Left hindlimb (tissue), 1 donor: ENCODE measurements at places on chromosomes 1 and 21.

- DNase-seq = no peak
These were observed 12.3 kb downstream of the OR2T11 start for GRCh38 chr1:248622570-248623001.

DNA sequence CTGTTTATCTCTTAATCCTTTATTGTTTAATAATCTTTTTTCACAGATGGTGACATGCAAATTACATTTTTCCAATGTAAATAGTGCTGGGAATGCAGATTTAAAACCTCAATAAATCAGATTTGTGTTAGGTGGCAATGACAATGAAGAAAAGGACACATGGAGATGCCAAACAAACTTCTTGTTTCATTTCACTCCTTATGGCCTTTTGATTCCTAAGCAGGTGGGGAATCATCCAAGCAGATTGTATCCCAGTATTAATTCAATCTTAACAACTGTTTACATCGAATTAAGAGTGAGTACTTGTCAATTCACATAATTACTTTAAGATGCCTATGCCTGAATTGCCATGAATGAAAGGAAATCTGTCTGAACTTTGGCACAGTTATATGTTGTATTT is 98.9 kb upstream of the RGS18 start:
- no peak for DNase-seq

GRCh38 chr1:178821134-178821866 is 49.6 kb downstream of the ANGPTL1 start:
- no peak for DNase-seq

DNA sequence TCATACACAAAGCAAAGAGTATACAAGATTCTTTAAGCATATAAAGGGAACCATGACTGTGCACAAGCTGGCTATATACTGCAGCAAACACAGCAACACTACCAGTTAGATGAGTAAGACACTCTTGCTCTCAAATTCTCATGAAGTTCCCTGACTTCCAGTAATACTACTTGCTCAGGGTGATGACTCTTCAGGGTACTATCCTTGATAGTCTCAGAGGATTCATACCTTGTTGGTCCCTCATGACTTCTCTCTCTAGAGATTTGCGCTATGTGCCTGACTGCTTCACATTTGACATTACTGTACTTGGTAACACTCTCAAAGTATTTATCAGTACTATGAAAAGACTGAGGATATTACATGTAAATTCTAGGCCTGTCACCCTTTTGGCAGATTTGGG is 159.8 kb upstream of the ZRANB2 start:
- DNase-seq = no peak

- no peak for DNase-seq
These were observed 4.6 kb upstream of the SLC6A9 start for GRCh38 chr1:44035726-44036408.

GRCh38 chr1:202567738-202568137 is 142.5 kb downstream of the SYT2 start:
- DNase-seq = no peak

GRCh38 chr1:4694492-4694891 is 40.1 kb downstream of the AJAP1 start:
- DNase-seq = no peak

DNA sequence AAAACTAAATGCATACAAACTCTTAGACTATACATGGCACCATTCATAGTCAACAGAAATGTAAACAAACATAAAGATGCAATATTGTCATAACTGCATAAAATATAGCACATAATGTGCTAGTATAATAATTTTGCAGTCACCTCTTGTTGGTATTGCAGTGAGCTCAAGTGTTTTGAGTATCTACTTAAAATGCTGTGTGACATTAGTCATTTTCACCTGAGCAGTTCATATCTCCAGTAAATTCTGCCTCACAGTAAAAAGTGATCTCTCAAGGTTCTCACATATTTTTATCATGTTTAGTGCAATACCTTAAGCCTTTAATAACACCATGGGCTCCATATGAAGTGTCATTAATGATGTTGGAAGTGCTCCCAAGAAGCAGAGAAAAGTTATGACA is 29.6 kb upstream of the FMO2 start:
- DNase-seq = no peak

DNA sequence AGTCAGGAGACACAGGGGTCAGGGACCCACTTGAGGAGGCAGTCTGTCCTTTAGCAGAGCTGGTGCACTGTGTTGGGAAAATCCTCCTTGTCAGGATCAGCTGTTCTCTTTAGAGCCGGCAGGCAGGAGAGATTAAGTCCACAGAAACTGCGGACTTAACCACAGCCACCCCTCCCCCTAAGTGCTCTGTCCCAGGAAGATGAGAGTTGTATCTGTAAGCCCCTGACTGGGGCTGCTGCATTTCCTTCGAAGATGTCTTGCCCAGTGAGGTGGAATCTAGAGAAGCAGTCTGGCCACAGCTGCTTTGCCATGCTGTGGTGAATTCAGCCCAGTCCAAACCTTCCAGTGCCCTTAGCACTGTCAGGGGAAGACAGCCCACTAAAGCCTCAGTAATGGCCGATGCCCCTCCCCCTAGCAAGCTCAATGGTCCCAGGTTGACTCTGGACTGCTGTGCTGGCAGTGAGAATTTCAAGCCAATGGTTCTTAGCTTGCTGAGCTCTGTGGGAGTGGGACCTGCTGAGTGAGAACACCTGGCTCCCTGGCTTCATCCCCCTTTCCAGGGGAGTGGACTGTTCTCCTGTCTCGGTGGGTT is 172.8 kb downstream of the ST6GALNAC3 start:
- DNase-seq = no peak

DNA sequence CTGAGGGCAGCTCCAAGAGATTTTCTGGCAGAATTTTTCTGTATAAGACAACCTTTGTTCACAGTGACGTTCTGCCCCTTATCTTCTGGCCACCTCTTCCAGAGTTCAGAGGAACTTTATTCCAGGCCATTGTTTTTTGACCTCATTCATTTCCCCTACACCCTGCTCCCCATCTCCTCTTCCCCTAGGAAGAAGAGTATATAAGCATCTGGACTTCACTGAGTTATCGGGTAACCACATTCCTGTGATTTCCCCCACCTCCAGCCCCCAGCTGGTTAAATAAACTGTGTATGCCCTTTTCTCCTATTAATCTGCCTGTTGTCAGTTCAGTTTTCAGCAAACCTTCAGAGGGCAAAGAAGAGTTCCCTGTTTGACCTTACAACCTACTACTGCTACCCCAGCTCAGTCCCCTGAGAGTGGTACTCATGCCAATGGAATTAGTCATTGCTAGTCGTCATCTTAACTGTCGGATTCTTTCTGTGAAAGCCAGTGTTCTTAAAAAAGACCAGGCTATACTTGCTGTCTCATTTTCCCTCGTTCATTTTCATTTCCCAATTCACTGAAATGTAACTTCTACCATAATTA is 14.3 kb upstream of the ALG14 start:
- DNase-seq = peak; percentile 39

DNA sequence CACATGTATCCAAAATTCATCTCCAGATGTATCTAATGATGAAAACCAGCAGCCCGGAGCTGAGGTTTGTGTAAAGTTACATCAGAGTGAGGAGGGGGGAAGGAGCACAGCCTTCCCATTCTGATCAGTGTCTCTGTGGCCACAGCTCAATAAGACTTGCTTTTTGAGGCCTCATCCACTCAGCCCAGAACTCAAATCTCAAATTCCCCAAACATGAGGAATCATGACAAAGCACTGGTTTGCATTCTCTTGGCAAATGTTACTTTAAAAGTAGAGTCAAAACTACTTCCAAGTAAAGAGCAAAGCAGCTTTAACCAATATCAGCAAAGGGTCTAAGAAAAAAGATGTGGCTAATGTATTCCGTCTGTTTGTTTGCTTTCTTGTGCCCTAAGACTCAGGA is 30.9 kb downstream of the CCN1 start:
- DNase-seq = peak; percentile 47

- no peak for DNase-seq
These were observed 2.9 kb downstream of the SMIM12 start for GRCh38 chr1:34856697-34857096.

DNA sequence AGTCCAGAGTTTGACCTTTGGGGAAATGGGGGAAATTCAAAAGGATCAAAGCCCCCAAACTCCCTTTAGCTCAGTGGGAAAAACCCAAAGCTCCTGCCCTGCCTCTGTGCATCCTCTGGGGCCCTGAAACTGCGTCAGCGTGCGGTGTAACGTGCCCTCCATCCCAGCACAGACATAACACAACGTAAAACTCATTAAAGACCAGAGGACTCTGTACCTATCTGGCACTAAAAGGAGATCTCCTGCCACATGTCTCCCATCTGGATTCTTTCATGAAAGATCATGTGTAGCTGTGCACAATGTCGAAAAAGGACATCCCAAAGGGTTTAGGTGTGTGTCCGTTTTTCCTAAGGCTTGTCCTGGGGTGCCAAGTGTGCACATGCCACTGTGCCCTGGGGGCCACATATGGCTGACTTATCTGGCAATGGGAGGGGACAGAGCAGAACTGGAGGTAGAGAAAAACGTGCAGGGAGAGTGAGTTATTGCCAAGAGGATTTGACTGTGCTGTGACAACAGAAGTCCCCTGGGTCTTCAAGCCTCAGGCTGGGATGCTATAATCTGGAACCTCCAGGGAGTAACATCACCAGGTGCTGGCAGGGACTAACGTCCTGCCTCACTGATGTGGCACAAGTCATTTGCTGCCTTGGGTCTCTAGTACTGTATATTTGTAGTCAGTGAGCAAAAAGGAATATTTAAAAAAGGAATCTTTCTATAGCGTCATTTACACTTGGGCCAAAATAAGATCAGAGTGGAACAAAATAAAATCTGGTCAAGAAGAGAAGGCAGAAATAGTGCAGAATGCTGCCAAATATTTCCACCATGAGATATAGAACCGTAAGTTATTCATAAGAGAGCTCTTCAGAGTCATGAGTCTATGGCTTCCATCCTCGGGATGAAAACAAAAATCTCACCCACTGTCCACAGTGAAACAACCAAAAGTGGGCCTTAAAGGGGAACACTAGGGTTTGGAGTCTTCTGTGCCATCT is 52.3 kb downstream of the ITPKB start:
- DNase-seq = no peak

- DNase-seq = no peak
These were observed 36.0 kb downstream of the WNT2B start for GRCh38 chr1:112544751-112545150.

- DNase-seq = no peak
These were observed 22.9 kb upstream of the DIP2A start for GRCh38 chr21:46435786-46436227.

- no peak for DNase-seq
These were observed 17.2 kb upstream of the SYNC start for GRCh38 chr1:32719681-32720275.

GRCh38 chr1:29757866-29758780 is 521.8 kb downstream of the PTPRU start:
- DNase-seq = no peak

- no peak for DNase-seq
These were observed 316.9 kb upstream of the VAMP3 start for GRCh38 chr1:7454052-7454815.

DNA sequence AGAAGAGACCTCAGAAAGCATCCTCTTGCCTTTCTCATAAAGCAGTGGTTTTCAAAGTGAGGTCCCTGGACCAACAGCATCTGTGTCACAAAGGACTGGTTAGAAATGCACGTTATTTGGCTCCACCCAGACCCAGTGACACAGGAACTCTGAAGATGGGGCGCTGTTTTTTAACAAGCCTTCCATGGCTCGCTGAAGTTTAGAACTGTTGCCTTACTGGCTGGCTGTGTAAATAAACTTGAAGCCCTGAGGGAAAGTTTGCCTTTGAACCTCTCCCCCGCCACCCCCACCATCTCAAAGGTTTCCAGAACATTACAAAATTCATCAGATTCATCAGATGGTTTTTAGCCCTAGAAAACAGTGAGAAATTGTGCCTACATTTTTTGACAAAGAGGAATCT is 21.8 kb upstream of the IKBKE start:
- no peak for DNase-seq

DNA sequence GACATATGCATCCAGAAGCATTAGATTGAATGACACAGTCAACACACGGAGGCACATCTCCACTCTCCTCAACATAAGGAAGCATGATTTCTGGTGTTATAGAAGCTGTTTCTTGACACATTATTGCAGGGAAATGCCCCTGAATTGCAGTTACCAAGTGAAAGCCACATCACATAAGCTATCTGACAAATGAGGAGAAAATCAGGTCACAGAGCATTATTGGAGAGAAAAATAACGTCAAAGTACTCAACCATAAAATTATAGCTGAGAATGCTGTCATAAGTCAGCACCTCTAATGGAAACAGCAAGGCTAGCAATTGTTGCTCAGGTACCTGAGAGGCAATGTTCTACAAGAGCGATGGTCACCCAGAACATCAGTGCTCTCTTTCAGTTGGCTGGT is 169.9 kb upstream of the PALMD start:
- DNase-seq = no peak

DNA sequence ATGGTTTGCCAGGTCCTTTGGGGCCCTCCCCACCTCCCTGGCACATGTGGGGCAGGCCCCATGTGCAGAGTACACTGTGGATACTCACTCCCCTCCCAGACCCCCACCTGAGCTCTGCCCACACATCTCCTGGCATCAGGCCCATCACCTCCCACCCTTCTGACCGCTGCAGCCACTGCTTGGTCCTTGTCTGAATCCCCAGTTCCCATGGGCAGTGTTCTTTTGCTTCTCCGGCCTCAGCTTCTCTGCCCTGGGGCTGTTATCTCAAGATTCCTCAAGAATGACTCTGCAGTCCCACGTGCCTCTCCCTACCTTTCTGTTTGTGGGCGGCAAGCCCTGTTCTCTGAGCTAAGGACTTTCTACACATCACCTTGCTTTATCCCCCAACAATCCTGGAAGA is 187.7 kb upstream of the EDN2 start:
- peak; percentile 26 for DNase-seq

GRCh38 chr21:38177919-38178652 is 78.7 kb upstream of the KCNJ15 start:
- DNase-seq = no peak

GRCh38 chr1:1206376-1206965 is at the start of gene TNFRSF18:
TNFRSF18 (minus strand) TSS chr1:1206592; CDS start chr1:1206571, 21 bp downstream.
- DNase-seq = peak; percentile 45

- DNase-seq = no peak
These were observed 480 bp upstream of the MIS18A start for GRCh38 chr21:32279377-32279680.

- no peak for DNase-seq
These were observed 11.8 kb downstream of the CD101 start for GRCh38 chr1:117013309-117013858.

DNA sequence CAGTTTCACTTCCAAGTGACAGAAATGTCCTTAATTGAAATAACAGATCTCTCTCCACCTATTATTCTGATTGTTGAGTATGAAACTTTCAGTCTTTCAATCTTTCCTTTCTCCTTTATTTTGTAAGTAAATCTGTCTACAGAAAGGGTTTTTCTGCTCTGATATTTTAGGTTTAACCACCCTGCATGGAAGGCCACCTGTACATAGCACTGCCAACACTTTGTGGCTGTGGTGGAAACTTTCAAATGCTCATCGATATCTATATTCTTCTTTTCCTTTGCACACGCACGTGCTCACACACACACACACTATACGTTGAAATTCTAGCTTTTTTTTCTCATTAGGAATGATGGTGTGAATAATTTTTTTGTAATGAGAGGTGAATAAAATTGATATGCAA is 1179.3 kb downstream of the KCNT2 start:
- DNase-seq = no peak
